T-cell (primary cell): ENCODE measurements at places on chromosomes 4 and X. TPM values are rescaled to one million over a fixed set of nuclear protein-coding genes. Genes with fewer than 3 reads are reported as not detected.

NDST3 gene
- total RNA-seq = not detected

SLITRK4 gene
- total RNA-seq = not detected

BST1 gene
- 0.55 TPM for total RNA-seq

CSAG1 gene
- total RNA-seq = not detected

MAGEA2 gene
- not detected for total RNA-seq

PLA2G12A gene
- 20.6 TPM for total RNA-seq

DDX53 gene
- not detected for total RNA-seq

ZNF711 gene
- total RNA-seq = 1.4 TPM
